Aorta (tissue), 5 donors: ENCODE measurements at places on chromosomes 2 and 18. TPM values are rescaled to one million over a fixed set of nuclear protein-coding genes. Genes with fewer than 3 reads are reported as not detected.

GRCh38 chr2:226874749-226875148, 38.9 kb downstream of the RHBDD1 start:
- H3K36me3 ChIP-seq, result no peaks in the 10 kb centered on the region
- peaks cover 2% of the 10 kb centered on the region for H3K4me1 ChIP-seq
- no peaks in the 10 kb centered on the region for H3K27me3 ChIP-seq
- no peak overlapping the region for H3K4me3 ChIP-seq

LGALSL gene
- total RNA-seq, result 18.5 TPM

MOB1A gene
- total RNA-seq, result 101 TPM

DNA sequence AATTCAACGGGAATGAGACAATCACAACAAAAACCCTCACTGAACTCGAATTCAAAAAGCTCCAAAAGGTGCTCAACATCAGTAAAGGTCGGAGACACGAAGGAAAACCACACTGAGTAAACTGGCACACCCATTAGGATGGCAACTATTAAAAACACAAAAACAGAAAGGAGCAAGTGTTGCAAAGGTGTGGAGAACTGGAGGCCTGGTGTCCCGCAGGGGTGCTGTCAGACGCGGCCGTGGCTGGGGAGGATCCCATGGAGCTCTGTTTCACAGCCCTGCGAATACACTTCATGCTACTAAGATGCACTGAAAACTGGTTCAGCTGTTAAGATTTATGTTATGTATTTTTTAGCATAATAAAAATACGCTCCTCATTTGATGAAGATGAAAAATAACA, 730.6 kb downstream of the GALR1 start:
- no peak for DNase-seq
- H3K27ac ChIP-seq, result no peak overlapping the region
- H3K4me3 ChIP-seq, result no peak overlapping the region
- no peaks in the 10 kb centered on the region for H3K27me3 ChIP-seq
- H3K36me3 ChIP-seq, result no peaks in the 10 kb centered on the region
- no peaks in the 10 kb centered on the region for H3K4me1 ChIP-seq

GRCh38 chr2:232236200-232236599, 142.4 kb upstream of the ALPP start:
- H3K27ac ChIP-seq, result no peak overlapping the region
- H3K4me3 ChIP-seq, result no peak overlapping the region
- DNase-seq, result no peak
- no peaks in the 10 kb centered on the region for H3K27me3 ChIP-seq

DNA sequence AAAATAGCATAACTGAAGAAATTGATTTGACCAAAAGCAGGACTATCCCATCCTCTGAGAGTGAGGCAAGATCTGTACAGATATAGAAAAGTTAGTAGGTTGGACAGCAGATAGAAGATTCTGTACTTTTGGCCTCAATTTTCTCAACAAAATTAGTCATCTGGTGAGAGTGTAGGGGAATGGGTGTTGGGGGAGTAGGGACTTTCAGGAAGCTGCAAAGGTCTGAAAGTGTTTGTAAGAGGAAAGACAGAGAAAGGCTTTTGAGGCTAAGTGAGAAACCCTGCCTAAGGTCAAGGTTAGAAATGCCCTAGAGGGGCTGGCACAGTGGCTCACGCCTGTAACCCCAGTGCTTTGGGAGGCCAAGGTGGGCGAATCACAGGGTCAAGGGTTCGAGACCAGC, 40.3 kb downstream of the DAPL1 start:
- no peak for DNase-seq
- H3K27me3 ChIP-seq, result no peaks in the 10 kb centered on the region
- no peaks in the 10 kb centered on the region for H3K36me3 ChIP-seq

DNA sequence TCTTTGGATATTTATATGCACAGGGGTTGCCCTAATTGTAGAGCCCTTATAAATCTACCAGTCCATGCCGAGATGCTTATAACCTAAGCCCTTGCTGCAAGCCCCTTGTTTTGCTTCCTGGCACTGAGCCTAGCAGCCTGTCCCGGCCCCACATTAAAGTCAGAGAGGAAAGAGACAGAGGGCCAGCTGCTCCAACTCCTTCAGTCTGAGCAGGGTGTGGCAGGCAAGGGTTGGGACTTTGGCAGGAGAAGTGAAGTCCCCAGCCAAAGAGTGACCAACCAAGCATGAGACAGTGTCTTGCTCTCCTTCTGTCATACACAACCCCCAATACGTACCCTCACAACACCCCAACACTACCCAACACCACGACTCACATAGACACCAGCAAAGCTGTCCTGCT, 54.7 kb upstream of the FZD7 start:
- no peak overlapping the region for H3K27ac ChIP-seq
- no peak for DNase-seq
- no peak overlapping the region for H3K4me3 ChIP-seq
- no peaks in the 10 kb centered on the region for H3K4me1 ChIP-seq
- no peaks in the 10 kb centered on the region for H3K27me3 ChIP-seq
- no peaks in the 10 kb centered on the region for H3K36me3 ChIP-seq

GRCh38 chr18:80196528-80197320, 50.6 kb downstream of the PARD6G start:
- DNase-seq, result no peak
- H3K27me3 ChIP-seq, result no peaks in the 10 kb centered on the region
- no peaks in the 10 kb centered on the region for H3K4me1 ChIP-seq
- no peaks in the 10 kb centered on the region for H3K36me3 ChIP-seq
- H3K27ac ChIP-seq, result no peak overlapping the region

DNA sequence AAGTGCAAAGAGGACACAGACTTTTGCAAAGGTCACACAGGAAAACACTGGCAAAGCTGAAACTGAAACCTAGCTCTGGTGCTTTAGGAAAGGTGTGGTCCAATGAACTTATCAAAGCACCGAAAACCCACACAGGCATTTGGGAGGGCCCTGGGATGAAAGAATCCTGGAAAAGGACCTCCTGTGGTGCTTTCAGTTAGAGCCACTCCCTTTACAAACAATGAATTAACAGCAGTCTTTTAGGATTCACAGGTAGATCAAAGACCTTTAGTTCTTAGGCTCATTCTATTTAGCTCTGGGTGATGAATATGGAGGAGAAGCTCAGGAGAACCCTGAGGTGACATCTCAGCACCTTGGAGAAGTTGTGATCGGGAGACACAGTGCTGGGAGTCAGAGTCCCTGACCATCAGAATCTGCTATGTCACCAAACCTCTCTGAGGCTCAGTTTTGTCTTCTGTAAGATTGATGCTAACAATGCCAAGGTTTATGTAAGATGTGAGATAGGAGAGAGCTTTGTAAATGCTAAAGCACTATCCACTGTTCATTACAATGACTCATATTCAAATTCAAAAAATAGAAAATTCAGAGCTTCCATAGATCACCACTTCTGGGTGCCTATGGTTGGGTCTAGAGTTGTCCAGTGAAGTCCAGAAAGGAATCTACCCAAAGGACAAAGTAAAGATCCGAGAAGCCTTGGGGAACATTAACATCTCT, 39.3 kb downstream of the VSNL1 start:
- DNase-seq, result no peak
- no peaks in the 10 kb centered on the region for H3K36me3 ChIP-seq
- H3K4me1 ChIP-seq, result no peaks in the 10 kb centered on the region

- H3K4me3 ChIP-seq, result no peak overlapping the region
- H3K4me1 ChIP-seq, result no peaks in the 10 kb centered on the region
- H3K27ac ChIP-seq, result no peak overlapping the region
- DNase-seq, result no peak
- no peaks in the 10 kb centered on the region for H3K27me3 ChIP-seq
Measured at GRCh38 chr2:152630466-152630865, 86.8 kb downstream of the PRPF40A start.

GNAL gene
- total RNA-seq, result 12.0 TPM

GRCh38 chr2:218168016-218168415, 1.3 kb upstream of the CXCR1 start:
- H3K27ac ChIP-seq, result no peak overlapping the region
- H3K27me3 ChIP-seq, result no peaks in the 10 kb centered on the region
- no peak for DNase-seq
- no peaks in the 10 kb centered on the region for H3K36me3 ChIP-seq
- H3K4me1 ChIP-seq, result no peaks in the 10 kb centered on the region
